ENCODE measurements at places on chromosomes 12 and 14.

- no peak for DNase-seq
Observed at GRCh38 chr12:38373784-38374183, 57.2 kb downstream of the ALG10B start.

- DNase-seq, result no peak
Observed at GRCh38 chr14:55847766-55848165, 267.8 kb downstream of the KTN1 start.

- DNase-seq, result no peak
Observed at GRCh38 chr12:116376354-116377193, 99.1 kb upstream of the MED13L start.

GRCh38 chr14:87994974-87995373 is 2.0 kb upstream of the GALC start:
- no peak for DNase-seq

GRCh38 chr14:60051721-60052221 is 40.0 kb upstream of the PCNX4 start:
- DNase-seq, result no peak

DNA sequence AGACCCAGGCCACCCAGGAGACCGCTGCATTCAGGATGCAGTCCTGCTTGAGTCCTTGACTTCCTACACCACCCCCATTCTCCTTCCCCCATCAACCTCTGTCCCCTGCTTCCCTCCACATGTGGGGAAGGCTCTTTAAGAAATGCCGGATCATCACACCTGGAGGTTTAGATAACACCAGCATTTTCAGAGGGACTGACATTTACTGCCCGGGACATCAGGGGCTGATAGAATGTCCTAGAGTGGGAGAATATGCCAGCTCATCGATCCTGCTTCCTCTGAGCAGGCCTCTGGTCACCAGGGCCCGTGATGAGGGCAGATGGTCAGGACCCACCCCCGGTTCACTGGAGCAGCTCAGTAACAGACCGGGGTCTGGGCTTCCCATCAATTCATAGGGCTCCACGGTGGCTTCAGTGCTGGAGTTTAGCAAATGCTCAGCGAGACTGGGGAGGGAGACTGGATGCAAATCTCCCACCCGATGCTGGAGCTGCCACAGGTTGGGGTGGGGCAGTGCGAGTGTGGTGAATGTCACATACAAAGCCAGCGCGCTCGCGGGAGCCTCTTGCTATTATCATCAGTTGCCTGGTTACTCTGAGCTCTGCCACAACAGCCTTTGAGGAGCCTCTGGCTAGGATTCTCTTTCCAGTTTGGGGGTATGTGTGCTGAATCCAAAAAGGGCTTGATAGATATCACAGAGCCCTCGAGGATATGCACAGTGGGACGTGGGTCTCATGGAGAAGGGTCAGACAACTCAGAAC is 111.6 kb downstream of the RBM19 start:
- DNase-seq, result no peak

- DNase-seq, result peak; percentile 29
Observed at GRCh38 chr12:48000878-48001504, 3.3 kb downstream of the COL2A1 start.

DNA sequence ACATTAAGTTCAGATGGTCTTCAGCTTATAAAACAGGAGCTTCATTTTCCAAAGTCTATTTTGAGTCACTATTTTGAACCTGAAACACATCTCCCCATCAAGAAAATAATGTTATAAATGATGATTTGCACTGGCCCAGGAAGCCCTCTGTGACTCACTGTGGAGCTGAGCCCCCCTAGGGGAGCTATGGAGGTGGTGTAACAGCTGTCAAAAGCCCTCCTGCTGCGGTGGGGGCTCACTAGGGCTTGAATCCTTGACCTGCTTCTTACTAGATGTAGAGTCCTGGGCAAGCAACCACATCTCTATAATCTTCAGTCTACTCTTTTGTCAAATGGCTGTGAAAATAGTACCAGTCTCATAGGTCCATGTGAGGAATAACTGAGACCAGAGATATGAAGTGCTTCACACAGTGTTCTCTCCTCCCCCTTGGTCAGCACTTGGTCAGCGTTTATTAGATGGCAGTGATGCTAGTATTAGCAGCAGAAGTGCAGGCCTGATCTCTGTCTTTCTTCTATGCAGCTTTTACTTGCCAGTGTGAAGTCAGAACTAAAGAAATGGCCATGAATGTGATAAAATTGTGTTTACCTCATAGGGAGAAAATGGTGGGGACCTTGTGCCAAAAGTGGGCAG is 83.4 kb downstream of the RTN1 start:
- DNase-seq, result no peak

DNA sequence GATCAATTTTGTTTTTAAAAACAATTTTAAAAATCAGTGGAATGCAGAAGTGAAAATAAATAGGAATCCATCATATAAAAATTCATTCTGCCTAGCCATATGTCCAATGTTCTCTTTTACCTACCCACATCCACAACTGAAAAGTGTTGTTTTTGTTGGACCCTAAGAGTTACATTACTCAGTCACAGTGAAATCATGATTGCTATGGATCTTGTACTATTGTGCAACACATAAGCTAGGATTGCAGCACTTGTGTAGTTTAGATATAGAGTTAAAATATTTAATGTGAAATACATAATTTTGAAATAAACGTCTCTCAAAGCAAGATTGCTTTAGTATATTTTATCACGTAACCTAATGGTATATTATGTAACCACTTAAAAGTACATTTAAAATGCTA is 213.3 kb upstream of the CLEC14A start:
- no peak for DNase-seq

GRCh38 chr12:1502379-1502720 is 92.0 kb downstream of the FBXL14 start:
- DNase-seq, result no peak

DNA sequence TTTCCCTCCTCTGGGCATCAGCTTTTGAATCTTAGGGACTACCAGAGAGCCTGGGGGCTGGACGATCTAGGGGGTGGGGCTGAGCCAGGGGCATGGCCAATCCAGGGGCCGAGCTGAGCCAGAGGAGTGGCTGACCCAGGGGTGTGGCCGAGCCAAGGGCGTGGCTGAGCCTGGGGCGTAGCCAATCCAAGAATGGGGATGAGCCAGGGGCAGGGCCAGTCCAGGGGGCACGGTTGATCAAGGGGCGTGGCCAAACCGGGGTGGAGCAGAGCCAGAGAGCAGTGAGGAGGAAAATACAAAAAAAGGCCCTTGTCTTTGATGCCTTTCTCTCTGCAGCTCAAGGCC is 219.3 kb upstream of the NOS1 start:
- DNase-seq, result no peak

GRCh38 chr12:111426344-111427185 is 20.8 kb downstream of the SH2B3 start:
- DNase-seq, result no peak

- no peak for DNase-seq
Observed at GRCh38 chr14:50335989-50336824, 24.1 kb downstream of the DMAC2L start.

DNA sequence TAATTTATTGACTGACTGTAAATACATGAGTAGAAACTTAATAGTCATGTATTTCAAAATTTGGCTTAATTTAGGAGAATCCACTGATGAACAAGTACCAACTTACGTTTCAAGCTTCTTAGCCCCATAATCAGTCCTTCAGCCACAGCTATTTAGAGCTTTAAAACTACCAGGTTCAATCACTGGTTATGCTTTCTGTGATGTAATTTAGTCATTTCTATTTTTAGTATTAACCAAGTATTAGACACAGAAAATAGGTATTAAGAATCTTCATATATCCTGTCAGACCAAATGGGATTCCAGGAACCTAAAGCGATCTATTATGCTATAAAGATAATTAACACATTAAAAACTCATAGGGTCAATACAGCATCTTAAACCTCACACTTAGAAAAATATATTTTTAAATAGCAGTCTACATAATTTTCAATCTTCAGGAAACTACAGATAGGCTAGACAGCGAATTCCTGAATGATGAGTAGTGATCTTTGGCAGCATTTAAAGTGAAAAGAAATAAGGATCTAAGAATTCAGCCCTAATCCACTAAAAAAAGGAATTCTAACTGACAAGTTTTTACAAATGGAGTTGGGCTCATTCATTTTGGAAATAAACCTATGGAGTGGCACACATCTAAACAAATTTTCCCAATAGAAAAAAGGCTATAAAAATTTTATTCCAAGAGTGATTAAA is 51.5 kb downstream of the ZC3H14 start:
- no peak for DNase-seq

- DNase-seq, result no peak
Observed at GRCh38 chr14:99296517-99296916, 24.5 kb upstream of the BCL11B start.

DNA sequence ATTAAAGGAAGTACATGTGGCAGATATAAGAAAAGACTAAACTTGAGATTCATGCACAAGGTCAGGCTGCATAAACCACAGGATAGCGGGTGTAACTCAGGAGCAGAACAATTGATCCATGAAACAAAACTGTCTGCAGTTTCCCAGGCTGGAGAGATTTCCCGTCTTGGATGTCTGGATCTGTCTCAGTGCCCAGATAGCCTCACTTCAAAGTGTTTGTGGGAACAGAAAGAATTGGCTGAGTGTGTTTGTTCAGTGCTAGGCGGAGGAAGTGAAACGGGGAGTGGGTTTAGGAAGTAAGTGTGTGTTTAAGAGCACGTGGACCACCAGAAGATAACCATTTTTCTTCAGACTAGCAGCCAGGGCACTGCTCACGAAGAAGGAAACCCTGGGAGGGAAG is 1.4 kb upstream of the RNASE10 start:
- DNase-seq, result no peak

GRCh38 chr12:2075508-2076195 is 22.9 kb downstream of the CACNA1C start:
- DNase-seq, result no peak
